ENCODE measurements at places on chromosomes 5 and 9.

- no peak for DNase-seq
Measured at GRCh38 chr9:125366676-125367075, 105.0 kb downstream of the GAPVD1 start.

- no peak for DNase-seq
Measured at GRCh38 chr5:153794327-153794726, 244.4 kb downstream of the FAM114A2 start.

DNA sequence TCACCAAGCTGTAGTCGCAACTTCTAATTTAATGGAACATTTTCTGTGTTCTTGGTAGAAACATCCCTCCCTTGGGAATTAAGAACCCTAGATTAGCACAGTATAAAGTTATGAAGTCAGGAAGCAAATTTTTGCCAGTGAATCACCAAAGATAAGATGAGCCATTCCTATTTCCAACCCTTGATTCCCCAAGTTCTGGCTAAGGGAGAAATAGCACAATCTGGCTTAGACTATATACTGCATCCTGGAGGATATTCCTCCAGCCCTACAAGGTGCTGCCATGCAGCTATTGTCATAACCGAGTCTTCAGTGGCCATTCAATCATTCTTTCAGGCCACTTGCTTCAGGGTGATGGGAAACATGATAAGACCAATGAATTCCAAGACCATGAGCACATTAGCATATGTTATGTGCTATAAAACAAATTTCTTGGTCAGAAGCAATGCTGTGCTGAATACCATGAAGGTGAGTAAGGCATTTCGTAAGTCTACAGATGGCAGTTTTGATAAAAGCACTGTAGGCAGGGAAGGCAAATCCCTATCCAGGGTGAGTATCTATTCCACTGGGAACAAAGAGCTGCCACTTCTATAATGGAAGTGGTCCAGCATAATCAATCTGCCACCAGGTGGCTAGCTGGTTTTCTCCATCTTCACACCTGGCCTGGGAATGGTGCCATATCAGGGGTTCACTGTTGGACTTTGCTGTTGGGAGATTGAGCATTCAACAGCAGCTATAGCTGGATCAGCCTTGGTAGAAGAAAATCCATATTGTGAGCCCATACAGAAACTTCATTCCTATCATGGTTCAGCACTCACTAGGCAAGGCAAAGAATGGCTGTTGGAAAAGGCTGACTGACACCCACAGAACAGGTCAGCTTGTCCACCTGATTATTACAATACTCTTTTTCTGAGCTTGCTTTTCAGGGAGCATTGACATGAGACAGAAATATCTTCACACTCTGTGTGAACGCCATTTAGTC is 19.6 kb upstream of the ARL15 start:
- no peak for DNase-seq

DNA sequence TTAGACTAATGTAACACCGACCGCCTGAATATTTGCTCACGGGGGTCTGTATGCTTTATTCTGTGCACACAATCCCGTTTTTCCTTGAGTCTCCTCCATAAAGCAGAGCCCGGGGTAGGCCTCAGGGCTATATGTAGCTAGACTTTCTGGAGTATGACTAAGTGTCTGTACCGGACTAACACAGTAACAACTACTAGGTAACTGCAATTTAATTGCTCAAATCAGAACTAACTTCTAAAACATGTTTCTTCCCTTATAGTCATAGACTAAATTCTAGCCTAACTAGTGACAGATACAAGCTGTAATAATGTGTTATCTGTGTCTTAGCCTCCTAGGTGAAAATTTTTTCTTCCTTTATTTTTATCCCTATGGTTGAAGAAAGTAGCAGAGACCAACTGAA is 2.1 kb downstream of the REEP5 start:
- DNase-seq = no peak

- DNase-seq = no peak
Measured at GRCh38 chr5:180194410-180195345, 14.3 kb downstream of the RASGEF1C start.

- no peak for DNase-seq
Measured at GRCh38 chr5:154968953-154969352, 28.1 kb downstream of the MRPL22 start.

GRCh38 chr5:108681079-108681921 is 66.4 kb upstream of the FER start:
- DNase-seq = no peak

GRCh38 chr9:123438821-123439220 is 82.8 kb downstream of the CRB2 start:
- DNase-seq = no peak

DNA sequence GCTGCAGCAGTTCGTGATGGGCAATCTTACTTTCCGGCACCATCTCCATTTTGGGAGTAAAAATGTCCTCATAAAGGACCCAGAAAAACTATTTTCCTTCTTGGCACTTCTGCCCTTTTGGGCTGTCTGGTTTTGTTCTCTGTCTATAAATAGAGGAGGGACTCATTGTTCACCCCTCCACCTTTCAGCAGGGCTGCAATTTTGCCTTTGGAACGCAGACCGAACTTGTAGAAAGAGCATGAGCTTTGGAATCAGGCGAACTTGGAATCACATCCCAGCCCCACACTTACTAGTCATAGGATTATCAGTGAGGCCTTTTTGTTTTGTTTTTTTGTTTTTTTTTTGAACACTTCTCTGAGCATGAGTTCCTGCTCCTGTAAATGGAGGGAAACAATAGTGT is 178.1 kb upstream of the IL12B start:
- no peak for DNase-seq

DNA sequence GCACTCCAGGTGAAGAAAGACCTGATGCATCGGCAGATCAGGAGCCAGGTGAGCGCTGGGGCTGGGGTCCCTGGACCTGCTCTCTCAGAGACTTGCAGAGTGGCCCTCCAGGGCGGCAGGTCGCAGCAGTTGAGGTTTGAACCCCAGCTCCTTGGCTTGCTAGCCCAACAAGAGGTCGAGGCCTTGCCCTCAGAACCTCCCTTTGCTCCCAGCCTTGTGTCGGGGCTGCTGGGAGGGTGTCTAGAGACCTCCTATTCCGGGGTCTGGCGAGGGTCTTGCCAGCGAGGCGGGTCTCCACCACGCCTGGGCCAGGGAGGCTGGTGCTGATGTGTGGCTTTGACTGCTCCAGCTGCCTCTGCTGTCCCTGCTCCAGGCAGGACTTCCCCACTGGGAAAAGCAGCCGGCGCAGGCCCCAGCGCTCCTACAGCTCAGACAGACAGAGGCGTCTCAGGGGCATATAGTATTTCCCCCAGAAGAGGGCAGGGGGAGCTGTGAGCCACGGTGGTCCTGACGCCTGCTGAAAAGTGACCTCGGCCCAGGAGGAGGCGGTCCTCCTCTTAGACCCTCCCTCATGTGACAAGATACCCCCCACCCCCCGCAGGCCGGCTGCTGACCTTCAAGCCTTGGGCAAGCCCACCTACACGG is 38.3 kb downstream of the LRSAM1 start:
- DNase-seq = no peak

DNA sequence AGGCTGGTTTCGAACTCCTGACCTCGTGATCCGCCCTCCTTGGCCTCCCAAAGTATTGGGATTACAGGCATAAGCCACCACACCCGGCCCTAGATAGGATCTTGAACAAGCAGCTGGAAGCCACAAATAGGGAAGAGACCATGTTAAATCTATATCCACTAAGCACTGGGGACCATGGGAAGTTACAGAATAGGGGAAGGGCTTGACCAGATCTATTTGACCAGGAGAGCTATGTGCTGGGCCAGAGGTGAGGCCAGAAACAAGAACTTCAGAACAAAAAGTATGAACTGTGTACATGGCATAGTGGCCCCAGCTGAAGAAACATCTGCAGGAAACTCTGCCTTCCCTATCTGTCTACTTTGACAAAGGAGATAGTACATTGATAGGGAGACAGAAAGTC is 10.8 kb downstream of the KLF4 start:
- no peak for DNase-seq

GRCh38 chr5:168822745-168823281 is 243.6 kb upstream of the PANK3 start:
- no peak for DNase-seq

DNA sequence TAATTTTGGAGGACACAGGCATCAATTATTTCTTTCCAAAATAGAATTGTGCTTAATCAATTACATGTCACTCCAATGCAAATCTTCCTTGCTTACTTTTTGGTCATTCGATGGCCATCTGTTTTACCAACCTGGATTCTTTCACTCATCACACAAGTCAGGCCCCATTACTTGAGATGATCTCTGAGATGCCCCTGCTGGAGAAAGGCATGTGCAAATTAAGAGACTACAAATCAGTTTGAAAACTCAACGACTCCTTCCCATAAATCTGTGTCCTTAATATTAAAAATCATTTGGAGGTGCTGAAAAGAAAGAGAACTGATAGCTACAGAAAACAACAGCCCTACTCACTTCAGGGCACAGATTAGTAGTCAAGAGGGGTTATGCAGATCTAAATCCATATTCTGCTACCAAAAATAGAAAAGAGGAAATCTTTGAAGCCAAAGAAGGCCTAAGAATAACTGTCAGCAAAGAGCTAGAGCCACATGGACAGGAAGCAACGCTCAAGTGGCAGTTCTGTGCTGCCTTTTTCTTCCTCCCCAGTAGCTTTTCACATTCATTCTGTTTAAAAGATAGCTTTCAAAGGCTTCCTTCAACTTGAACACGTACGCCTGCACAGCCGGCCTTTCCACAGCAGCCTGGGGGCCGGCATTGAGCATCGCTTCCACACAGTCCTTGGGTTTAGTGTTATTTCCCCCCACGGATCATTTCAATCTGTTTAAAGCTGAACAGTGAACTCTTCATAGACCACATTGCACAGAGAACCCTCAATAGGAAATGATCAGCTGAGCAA is 79.3 kb upstream of the MAP3K1 start:
- peak; percentile 13 for DNase-seq
